ENCODE measurements at places on chromosomes 2 and 18.

DNA sequence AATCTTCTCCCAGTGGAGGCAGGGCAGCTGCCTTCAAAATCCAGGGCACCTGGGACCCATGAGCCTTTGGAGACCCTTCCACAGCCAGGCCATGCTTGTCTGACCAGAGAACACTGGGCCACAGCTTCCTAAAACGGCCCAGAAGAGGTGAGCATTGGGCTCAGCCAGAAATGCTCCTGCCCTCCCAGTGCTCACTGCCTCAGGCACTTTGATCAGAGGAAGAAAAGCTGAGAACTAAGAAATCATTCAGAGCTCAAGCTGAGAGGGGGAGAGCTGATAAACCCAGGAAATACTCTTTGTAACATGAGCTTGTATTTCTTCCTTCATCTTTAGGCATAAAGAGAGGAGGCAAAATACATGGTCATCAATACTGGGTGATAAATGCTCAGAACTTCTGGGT lies 365.5 kb upstream of the KLHL29 start:
- no peak for DNase-seq

DNA sequence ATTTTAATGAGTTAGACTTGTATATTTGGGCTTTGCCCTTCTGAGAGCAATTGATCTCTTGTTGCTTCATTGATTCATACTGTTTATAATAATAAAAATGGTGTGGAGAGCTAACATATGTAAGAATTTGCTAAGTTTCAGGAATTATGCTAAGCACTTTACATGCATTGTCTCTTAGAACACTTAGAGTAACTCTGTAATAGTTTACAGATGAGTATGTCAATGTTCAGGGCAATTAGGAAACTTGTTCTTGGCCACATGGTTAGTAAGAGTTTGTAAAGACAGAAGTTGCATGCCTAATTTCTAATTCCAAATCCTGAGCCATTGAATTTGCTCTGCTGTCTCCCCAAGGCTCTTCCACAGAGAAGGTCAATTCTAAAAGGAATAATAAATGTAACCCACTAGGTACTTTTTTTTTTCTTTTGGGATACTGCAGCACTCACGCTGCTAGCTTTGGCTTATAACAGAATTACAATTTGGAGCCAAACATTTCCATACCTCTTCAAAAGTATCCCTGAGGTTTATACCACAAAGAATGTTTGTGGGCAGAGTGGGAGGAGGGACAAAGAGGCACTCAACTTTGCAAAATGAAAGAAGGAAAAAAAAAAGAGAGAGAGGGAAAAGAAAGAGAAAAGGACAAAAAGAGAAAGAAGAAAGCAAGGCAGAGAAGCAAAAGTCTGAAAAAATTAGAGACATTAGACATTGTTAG lies 232.4 kb downstream of the CALCRL start:
- DNase-seq = no peak

DNA sequence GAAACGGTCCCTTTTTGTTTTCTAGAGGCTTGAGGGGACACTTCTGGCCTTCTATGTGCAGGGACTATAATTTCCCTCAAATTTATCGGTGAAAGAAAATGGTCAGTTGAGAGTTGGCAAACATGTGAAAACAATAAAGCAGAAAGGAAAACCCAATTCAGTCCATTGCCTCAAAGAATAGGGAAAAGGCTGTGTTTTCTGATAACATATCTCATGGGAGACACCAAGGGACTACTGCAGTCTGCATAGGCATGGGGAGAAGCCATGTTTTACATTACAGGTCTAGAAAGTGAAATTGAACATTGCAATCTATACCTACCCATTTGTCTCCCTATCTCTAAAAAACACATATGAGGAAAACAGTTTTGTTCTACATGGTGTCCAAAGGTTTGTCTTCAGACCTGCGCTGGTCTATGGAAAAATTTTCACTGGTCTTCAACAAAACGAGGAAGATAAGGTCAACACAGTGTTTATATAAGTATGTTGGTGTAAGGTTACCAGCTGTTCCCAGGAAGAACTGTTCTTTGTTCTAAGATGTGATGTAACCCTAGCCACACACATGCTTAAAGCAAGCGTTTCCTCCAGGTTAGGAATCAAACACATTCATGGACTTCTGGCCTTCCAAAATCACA lies 179.7 kb downstream of the MREG start:
- DNase-seq = peak; percentile 41

- DNase-seq = no peak
Measured at GRCh38 chr2:31997653-31998052, 13.2 kb downstream of the MEMO1 start.

DNA sequence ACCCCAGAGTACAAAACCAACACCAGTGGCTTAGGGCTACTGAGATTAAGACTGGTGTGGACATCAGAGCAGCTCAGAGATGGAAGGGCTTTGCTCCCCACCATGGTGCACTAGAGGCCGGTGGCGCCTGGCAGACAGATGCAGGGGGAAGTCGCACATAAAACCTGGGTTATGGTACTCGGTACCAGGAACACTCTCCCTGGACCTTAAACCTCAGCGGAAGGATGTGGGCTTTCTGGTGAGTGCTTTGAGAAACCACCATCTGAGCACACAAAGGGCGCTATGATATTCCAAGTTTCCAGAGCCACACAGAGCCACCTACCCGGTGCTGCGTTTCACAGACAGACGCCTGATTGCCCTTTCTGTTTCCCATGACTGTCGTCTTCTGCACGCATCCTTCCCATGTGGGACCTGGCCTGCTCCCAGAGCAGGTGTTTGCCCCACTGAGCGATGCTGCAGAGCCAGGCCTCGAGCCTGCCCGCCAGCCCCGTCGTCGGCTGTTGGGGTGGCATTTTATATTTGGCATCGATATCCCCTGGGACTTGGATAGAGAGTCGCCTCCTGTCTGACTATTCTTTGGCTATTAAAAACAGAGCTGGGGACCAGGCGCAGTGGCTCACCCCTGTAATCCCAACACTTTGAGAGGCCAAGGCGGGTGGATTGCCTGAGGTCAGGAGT lies 89.5 kb upstream of the ODC1 start:
- no peak for DNase-seq

- peak; percentile 97 for DNase-seq
Measured at GRCh38 chr2:6909431-6910385, 7.5 kb upstream of the RNF144A start.

DNA sequence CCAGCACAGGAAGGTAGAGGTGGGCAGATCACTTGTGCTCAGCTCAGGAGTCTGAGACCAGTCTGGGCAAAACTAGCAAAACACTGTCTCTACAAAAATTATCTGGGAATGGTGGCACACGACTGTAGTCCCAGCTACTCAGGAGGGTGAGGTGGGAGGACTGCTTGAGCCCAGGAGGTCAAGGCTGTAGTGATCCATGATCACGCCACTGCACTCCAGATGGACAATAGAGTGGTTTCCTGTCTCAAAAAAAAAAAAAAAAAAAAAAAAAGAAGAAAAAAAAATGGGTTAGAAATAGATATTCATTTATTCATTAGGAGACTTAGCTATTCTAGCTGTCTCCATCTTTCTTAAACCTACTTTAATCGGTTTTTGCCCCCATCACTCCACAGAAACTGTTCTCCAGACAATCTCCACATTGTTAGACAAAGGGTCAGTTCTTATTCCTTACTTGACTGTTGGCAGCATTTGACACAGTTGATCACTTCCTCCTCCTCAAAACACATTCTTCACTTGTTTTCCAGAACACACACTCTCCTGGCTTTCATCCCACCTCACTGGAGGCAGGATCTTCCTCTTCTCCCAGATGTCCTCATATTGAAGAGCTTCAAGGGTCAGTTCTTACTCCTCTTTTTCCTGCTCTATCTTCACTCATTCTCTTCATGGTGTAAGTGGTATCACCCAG lies 103.1 kb downstream of the DTNB start:
- no peak for DNase-seq

GRCh38 chr2:84778911-84779690 lies 101.8 kb downstream of the TRABD2A start:
- DNase-seq = no peak

DNA sequence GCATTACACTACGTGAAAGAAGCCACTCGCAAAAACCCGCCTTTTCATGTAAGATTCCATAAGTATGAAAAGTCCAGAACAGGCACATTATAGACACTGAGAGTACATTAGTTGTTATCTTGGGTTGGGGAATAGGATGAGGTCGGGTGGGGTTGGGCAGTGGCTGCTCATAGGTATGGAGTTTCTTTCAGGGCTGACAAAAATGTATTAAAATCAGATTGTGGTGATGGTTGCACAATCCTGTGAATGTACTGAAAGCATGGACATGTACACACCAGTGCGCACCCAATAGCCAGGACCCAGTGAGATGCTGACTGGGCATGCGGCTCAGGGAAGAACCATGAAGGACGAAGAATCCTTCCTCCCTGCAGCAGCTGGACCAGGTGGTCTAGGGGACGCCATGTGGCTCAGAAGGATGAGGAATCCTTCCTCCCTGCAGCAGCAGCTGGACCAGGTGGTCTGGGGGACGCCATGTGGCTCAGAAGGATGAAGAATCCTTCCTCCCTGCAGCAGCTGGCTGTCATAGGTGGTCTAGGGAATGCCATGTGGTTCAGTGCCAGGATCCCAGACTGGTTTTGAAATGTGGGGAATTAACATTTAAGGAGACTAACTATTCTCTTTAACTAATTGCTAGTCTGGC lies 50.1 kb downstream of the MBP start:
- DNase-seq = no peak

DNA sequence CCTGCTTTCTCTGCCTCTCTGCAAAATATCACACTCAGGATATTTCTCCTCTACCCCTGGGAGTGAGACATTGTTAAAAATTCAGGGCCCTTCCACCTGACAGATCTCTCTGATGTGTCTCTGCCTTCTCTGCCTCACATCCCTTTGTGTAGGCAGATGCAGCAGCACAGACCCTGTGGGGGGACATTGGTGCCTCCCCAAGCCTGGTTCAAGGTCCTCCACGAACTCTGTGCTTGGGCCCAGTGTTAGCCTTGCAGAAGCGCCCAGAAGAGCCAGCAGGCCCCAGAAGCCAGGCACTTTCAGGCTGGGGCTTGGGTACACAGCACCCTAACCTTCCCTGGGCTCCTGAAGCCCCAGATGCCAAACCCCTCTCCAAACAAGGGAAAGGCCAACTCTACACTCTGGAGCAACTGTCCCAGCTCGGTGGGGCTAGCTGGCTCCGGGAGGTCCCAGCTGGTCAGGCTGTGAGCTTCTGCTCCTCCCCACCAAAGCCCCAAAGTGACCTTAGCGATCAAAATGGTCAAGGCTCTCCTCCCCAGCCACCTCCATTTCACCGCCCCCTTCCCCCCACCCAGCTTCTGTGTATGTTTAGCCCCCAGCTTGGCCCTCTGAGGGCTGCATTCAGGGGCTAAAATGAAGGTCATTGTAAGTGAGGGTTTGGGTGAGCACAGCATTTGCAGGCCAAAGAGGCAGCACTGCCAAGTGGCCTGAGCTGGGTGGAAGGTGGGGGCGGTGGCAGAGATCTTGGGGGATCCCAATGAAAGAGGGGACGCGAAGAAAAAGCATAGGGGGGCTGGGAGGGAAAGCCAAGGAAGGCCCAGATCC lies 2.6 kb downstream of the HOXD9 start:
- DNase-seq = no peak

DNA sequence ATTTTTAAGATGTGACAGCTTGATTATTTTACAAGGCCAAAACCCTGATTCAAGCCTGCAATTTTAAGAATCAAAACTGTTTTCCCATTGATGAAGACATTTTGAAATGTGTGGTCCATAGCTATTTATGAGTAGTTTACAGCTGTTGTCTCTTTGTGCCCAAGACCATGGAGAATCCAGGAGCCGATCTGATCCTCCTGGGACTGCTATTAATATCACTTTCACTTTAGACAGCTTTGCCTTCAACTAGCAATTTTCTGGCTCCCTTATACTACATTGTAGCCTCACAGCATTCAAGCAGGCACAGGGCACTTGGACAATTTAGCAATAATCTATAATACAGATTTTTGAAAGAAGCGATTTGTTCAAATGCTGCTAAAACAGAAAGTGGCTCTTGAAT lies 172.9 kb downstream of the SLC8A1 start:
- DNase-seq = no peak

- DNase-seq = no peak
Measured at GRCh38 chr2:1046067-1046466, 95.4 kb downstream of the SNTG2 start.

- DNase-seq = peak; percentile 28
Measured at GRCh38 chr2:35428548-35428947, 927.0 kb upstream of the CRIM1 start.

DNA sequence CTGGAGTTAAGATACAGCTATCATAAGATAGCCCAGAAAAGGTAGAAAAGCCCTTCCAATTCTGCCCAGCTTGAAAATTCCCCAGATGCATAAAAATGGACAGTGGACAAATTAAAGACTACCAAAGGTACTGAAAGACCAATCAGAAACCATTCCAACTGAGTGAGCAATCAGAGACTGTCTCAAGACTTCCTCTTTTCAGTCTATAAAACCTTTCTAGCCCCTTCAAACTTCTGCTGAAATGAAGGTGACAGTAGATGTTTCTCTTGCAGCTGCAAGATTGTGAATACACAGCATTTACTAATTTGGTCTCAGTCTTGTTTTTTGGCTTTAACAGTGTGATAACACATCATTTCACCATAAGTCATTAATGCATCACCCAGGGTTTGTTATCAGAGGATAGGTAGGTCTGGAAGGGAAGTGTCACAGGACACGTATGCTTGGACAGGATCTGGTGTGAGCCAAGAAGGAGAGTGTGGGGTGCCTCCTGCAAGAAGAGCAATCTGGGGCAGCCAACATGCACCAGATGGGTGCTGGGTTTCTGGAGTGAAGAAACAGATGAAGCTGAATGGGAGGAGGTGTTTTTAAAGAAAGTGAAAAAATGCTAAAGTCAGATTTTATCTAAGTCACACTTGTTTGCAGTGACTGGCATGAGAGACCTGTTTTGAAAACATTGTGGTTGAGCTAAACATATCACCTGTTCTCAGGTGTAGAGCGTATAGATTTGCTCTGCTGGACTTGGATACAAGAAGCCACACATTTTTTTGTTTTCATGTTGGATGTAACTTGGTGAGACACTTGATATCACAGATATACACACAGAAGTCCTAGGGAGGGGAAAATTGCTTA lies 75.3 kb upstream of the DDX18 start:
- DNase-seq = no peak

DNA sequence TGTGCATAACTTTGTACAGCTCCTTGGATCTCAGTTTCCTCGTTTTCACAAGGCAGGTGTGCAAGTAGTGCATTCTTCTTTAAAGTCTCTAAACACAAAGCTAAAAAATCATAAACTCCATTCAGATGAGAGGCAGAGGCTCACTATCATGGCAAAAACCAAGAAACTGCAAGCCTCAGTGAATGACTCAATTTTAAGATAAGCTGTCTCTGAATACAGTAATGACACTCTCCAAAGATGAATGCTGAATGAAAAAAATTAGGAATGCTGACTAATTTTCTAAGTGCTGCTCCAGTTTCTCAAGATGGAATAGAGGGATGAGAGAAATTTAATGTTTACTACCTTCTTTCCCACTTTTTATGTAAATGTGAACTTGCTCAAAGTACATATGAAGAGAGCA lies 17.2 kb downstream of the B4GALT6 start:
- DNase-seq = no peak

GRCh38 chr2:147760984-147761383 lies 83.8 kb upstream of the ACVR2A start:
- no peak for DNase-seq

- no peak for DNase-seq
Measured at GRCh38 chr2:155692106-155692505, 640.4 kb downstream of the NR4A2 start.
